ENCODE measurements at places on chromosomes 1 and 21.

DNA sequence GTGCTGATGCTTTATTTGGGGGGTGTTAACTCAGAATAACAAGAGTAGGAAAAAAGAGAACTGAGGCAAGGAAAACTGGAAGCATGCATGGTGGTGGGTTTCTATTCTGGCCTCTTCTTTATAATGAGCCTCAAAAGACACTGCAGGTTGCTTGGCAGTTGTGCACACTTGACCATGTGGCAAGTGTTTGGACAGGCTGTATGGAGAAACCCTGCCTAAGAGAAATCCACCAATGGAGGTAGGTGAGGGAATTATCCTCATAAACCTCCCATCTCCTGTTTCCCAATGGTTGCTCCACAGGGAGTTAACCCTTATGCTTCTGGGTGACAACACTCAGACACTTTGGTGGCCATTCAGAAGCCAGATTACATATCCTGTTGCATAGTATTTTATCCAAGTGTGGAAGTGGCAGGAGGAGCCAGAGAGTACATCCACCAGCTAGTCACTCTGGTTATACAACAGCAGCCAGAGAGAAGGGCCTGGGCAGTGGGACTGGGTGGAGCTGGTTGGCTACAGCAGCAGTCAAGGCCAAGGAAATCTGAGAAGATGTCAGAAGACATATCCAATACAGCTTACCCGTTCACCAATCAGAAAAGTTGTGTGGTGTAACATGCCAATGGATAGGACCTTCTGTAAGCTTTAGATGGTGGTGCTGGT is 16.4 kb upstream of the VASH2 start:
- no peak for DNase-seq

DNA sequence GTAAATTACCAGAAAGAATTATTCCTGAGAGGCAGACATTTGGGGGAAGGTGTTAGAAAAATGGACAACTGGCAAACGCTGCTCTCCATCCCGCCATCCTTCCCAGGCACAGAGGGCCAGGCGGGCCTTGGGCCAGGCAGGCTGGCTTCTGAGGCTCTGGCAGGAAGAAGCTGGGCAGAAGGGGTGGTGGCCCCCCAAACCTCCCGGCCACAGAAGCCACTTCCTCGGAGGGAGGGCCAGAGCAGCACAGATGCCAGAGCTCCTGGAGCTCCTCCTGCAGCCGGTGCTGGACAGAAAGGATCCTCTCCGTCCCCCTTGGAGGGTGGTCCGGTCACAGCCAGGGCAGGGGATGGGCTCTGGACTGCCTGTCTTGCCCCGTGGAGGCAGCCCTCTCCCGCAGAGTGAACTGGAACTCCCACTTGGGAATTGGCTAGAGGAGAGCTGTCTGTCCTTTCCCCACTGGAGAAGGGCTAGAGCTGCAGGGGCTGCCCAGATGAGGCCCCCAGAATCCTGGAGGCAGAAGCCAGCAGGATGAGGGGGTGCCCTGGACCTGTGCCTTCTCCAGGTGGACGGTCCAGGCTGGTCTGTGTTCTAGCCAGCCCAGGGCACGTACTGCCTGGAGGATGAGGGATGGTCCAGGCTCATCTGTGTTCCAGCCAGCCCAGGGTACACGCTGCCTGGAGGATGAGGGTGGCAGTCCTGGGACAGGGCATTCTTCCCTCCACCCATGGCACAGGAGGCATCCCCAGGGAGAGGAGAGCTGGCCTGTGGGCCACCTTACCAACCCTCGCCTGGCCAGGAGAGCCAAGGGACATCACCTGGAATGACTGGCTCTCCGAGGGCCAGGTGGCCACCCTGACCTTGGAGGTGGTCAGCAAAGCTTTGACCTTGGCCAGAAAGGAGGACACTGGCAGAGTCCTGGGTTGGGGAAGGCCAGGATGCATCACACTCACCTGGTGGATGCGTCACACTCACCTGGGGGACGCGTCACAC is 47.4 kb upstream of the ACTRT2 start:
- DNase-seq = no peak

- DNase-seq = no peak
Measured at GRCh38 chr1:38138498-38139233, 92.1 kb upstream of the POU3F1 start.

- DNase-seq = no peak
Measured at GRCh38 chr1:57118948-57119603, 153.3 kb upstream of the C8B start.

DNA sequence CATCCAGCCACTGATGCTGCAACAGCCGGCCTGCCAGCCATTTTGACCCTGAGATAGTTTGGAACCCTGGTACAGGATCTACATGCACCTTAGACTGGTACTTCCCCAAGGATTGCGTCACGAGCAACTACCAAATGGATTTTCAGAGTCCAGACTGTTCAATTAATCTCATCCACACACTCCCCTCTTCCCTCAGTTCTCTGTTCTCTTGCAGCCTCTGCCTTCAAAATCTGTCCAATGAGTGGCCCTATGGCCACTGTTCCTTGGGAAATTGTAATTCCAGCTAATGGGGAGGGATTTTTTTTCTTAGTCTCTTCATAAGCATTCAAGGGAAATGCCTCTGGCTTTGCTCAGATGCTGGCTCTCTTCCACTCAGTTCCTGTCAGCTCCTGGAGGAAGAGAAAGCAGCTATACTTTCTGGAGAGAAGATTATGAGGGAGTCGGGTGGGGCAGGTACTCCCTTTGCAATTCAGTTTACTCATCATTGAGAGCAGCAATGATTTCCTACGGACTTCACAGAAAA is 19.8 kb upstream of the UAP1 start:
- no peak for DNase-seq

GRCh38 chr1:86352086-86352485 is 44.0 kb downstream of the ODF2L start:
- no peak for DNase-seq

DNA sequence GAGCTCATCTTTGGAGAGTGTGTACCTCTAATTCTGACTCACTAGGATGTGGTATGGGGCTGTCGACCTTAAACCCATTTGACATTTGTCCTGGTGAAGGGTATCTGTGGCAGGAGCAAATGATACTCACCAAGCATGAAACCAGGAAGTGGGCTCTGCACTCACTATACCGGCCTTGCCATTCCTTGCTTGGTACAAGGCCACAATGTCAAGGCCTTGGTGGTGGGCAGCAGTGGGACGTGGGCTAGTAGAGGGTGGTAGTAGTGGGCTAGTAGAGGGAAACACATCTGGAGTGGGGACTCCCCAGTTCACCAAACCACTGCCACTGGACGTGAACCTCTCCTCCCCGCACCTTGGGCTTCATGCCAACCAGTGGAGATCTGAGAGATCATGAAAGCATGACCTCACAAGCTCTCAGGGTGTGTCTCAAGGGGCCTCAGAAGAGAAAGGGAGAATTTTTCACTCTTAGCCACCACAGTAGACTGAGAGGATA is 11.5 kb downstream of the TNFSF4 start:
- no peak for DNase-seq

Data from hypothalamus (tissue), 51 donors.